Large intestine (tissue), 12 donors: ENCODE measurements at places on chromosomes 5 and 9.
A peak's percentile ranks its signal among the peaks of the same experiment; 100 is the strongest.

DNA sequence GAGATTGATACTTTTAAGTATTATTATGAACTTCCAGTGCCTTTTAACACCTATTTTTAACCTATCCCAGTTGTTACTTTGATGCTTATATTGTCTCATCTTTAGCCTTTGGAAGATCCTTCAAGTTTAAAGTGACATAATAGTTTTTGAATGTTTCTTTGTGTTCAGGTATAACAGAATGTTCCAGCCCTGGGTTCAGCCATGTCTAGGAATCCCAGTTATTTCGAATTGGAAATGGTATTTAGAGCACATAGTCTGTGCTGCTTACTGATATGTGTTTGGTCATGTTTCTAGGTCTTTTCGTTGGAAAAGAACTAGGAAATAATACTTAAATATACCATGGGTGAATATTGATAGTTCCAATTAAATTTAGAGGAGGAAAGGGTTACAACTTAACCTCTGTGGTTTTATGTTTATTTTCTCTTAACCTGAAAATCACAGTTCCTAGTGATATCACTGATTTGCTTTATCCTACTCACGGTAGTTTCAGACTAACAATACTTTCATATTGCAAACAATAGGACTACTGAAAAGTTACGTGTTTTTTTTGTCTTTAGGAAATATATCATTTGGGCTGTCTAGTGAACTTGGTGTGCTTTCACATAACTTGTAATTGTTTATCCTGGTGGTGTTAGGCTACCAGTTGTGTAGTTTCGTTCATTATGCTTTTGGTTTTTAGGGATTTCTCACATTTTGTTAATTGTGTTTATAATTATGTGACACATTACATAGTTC, 37.8 kb downstream of the UHRF2 start:
- H3K4me3 ChIP-seq = no peak overlapping the region
- no peak overlapping the region for H3K27ac ChIP-seq
- H3K27me3 ChIP-seq = no peaks in the 10 kb centered on the region
- no peaks in the 10 kb centered on the region for H3K4me1 ChIP-seq
- H3K36me3 ChIP-seq = peaks cover 5% of the 10 kb centered on the region

GRCh38 chr5:154791535-154791934, 36.4 kb downstream of the LARP1 start:
- H3K27me3 ChIP-seq = no peaks in the 10 kb centered on the region
- H3K4me3 ChIP-seq = no peak overlapping the region
- H3K4me1 ChIP-seq = peaks cover 10% of the 10 kb centered on the region
- peaks cover 51% of the 10 kb centered on the region for H3K36me3 ChIP-seq

DNA sequence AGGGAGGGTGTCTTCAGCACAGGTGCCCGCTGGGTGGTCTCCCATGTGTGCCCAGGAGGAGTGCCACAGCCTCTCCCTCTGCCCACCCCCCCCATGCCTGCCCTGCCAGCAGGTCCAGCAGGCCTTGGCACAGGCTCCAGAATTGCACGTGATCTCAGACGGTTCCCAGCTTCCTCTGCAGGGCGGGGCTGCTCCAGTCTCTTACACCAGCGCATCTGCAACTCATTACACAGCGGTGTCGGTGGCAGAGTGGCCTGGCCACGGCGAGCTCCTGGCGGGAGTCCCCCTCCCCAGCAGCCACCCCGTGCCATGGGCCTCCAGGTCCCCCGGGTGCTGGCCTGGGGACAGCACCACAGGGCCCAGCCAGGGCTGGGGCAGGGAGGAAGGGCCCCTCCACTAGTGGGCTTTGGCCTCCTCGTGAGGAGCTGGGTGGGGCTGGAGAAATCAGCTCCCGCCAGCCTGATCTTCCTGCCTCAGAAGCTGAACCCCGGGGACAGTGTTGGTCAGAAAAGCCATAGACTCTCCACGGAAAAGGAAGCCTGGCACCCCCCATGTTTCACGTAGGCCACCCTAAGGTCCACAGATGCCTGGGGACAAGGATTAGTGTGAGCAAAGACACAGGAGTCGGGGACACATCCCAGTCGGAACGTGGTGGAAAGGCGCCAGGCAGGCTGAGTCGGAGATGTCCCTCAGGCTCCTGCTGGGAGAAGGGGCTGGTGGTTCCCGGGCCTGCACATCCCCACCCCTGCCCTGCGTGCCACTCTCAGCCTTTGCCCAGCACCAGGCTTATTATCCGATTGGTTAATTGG, 40.2 kb downstream of the RXRA start:
- H3K27me3 ChIP-seq = no peaks in the 10 kb centered on the region
- H3K4me1 ChIP-seq = peaks cover 62% of the 10 kb centered on the region
- peaks cover 4% of the 10 kb centered on the region for H3K36me3 ChIP-seq

- H3K4me1 ChIP-seq = no peaks in the 10 kb centered on the region
- H3K27me3 ChIP-seq = no peaks in the 10 kb centered on the region
- H3K27ac ChIP-seq = no peak overlapping the region
- no peaks in the 10 kb centered on the region for H3K36me3 ChIP-seq
- no peak for DNase-seq
- no peak overlapping the region for H3K4me3 ChIP-seq
Observed at GRCh38 chr5:60538955-60539866, 160.8 kb downstream of the DEPDC1B start.

- no peak overlapping the region for H3K4me3 ChIP-seq
- no peak for DNase-seq
- H3K27ac ChIP-seq = no peak overlapping the region
- no peaks in the 10 kb centered on the region for H3K27me3 ChIP-seq
- H3K4me1 ChIP-seq = peaks cover 10% of the 10 kb centered on the region
Observed at GRCh38 chr5:138029944-138030343, 2.9 kb downstream of the FAM13B start.

- H3K27me3 ChIP-seq = no peaks in the 10 kb centered on the region
- no peaks in the 10 kb centered on the region for H3K4me1 ChIP-seq
- H3K4me3 ChIP-seq = no peak overlapping the region
- DNase-seq = no peak
- no peaks in the 10 kb centered on the region for H3K36me3 ChIP-seq
Observed at GRCh38 chr5:8446179-8446578, 577.2 kb downstream of the MTRR start.

DNA sequence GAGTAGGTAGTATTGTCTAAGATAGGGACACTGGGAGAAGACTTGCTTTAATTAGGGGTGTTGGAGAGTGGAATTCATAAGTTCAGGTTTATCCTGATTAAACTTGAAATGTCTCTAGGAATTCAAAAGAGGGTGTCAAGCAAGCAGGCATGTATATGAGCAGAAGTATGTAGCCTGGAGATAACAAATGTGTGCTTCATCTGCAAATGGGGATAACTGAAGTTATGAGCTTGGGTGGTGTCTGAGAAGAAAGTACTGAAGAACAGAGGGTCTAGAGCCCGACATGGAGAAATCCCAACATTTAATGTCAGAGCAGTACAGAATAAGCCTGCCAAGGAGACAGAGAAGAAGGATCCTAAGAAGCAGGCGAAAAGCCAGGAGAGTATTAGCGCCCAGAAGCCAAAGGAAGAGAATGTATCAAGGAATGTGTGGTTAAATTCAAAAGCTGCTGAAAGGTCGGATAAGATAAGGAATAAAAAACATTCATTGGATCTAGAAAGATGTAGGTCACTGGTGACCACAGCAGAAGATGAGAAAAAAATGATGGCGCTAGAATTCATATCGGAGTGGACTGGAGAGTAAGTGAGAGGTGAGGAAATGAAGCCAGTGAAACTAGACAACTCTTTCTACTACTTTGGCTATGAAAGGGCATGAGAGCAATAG, 401.5 kb upstream of the PIK3R1 start:
- H3K4me1 ChIP-seq = peaks cover 11% of the 10 kb centered on the region
- no peak overlapping the region for H3K4me3 ChIP-seq
- no peaks in the 10 kb centered on the region for H3K36me3 ChIP-seq
- no peak for DNase-seq

- DNase-seq = no peak
- no peak overlapping the region for H3K27ac ChIP-seq
- no peaks in the 10 kb centered on the region for H3K36me3 ChIP-seq
- peaks cover 4% of the 10 kb centered on the region for H3K27me3 ChIP-seq
- H3K4me1 ChIP-seq = no peaks in the 10 kb centered on the region
- no peak overlapping the region for H3K4me3 ChIP-seq
Observed at GRCh38 chr9:108645520-108645919, 210.3 kb downstream of the ACTL7B start.

DNA sequence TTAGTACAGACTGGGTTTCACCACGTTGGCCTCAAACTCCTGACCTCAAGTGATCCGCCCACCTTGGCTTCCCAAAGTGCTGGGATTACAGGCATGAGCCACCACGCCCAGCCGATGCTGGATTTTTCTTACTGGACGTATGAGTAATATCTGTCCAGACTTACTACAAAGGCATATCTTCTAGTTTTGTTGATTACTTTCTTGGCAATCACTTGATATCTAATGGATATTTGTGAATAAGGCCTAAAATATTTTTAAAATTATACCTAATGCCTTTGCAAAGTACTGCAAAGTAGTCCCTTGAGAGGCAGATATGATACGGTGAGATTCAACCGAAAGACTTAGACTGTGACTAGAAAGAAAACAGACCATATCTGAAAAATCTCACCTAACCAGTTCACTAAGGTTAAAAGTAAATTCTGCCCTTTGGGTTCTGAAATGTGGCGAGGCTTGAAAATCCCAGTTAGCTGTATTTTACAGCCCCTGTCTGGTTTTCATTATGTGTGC, 152.1 kb downstream of the GNAQ start:
- peak; percentile 74 for DNase-seq
- H3K4me1 ChIP-seq = peaks cover 29% of the 10 kb centered on the region
- H3K27me3 ChIP-seq = no peaks in the 10 kb centered on the region
- peak overlapping the region; percentile 68 for H3K27ac ChIP-seq
- no peak overlapping the region for H3K4me3 ChIP-seq
- no peaks in the 10 kb centered on the region for H3K36me3 ChIP-seq

GRCh38 chr9:89491694-89492093, 6.2 kb downstream of the SEMA4D start:
- H3K4me3 ChIP-seq = no peak overlapping the region
- no peaks in the 10 kb centered on the region for H3K36me3 ChIP-seq
- no peaks in the 10 kb centered on the region for H3K27me3 ChIP-seq
- no peak overlapping the region for H3K27ac ChIP-seq

DNA sequence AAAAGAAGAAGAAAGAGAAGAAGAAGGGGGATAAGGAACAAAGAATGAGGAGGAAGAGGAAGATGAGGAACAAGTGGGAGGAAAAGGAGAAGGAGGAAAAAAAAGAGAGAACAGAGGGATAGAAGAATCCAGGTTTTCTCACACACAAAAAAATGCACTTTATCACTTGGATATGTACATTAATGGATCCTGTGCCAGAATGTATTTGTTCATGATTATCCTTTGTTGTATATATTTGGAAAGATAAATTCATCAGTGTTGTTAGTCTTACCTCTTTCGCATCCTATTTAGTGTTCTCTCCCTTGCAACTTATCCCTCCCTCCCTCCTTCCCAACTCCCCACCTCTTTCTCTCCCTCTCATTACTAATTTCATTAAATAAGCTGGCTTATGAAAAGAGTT, 298.8 kb downstream of the SLCO4C1 start:
- no peaks in the 10 kb centered on the region for H3K27me3 ChIP-seq
- no peak overlapping the region for H3K27ac ChIP-seq
- H3K4me1 ChIP-seq = peaks cover 15% of the 10 kb centered on the region
- H3K36me3 ChIP-seq = no peaks in the 10 kb centered on the region

DNA sequence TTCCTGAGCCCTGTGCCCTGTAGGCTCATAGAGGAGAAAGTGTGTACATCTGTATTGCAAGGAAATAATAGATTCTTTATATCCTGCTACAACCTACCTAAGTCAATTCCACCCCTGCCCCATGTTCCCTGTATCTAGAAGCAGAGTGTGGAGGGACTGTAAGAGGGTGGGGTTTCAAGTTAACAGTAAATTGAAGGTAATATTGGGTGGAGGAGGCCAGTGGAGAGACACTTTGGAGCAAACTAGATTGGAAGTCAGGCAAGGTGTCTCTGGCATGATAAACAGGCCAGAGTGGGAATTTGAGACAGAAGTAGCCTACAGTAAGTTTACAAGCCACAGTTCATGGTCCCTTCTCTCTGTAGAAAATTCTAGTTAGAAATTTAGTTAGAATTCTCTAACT, 2.3 kb upstream of the HEMGN start:
- no peaks in the 10 kb centered on the region for H3K4me1 ChIP-seq
- DNase-seq = no peak
- no peaks in the 10 kb centered on the region for H3K36me3 ChIP-seq

GRCh38 chr5:73955271-73955846, 329.4 kb downstream of the ARHGEF28 start:
- H3K4me3 ChIP-seq = no peak overlapping the region
- H3K27ac ChIP-seq = no peak overlapping the region
- DNase-seq = no peak
- H3K27me3 ChIP-seq = no peaks in the 10 kb centered on the region
- H3K36me3 ChIP-seq = no peaks in the 10 kb centered on the region
- H3K4me1 ChIP-seq = no peaks in the 10 kb centered on the region

GRCh38 chr5:116291271-116291670, 206.4 kb downstream of the COMMD10 start:
- H3K27ac ChIP-seq = no peak overlapping the region
- H3K36me3 ChIP-seq = peaks cover 8% of the 10 kb centered on the region
- H3K27me3 ChIP-seq = no peaks in the 10 kb centered on the region
- H3K4me3 ChIP-seq = no peak overlapping the region
- DNase-seq = no peak

- H3K4me3 ChIP-seq = peak overlapping the region; percentile 87
- peaks cover 7% of the 10 kb centered on the region for H3K4me1 ChIP-seq
- H3K36me3 ChIP-seq = peaks cover 11% of the 10 kb centered on the region
Observed at GRCh38 chr5:134371834-134372340, 518 bp downstream of the UBE2B start.

DNA sequence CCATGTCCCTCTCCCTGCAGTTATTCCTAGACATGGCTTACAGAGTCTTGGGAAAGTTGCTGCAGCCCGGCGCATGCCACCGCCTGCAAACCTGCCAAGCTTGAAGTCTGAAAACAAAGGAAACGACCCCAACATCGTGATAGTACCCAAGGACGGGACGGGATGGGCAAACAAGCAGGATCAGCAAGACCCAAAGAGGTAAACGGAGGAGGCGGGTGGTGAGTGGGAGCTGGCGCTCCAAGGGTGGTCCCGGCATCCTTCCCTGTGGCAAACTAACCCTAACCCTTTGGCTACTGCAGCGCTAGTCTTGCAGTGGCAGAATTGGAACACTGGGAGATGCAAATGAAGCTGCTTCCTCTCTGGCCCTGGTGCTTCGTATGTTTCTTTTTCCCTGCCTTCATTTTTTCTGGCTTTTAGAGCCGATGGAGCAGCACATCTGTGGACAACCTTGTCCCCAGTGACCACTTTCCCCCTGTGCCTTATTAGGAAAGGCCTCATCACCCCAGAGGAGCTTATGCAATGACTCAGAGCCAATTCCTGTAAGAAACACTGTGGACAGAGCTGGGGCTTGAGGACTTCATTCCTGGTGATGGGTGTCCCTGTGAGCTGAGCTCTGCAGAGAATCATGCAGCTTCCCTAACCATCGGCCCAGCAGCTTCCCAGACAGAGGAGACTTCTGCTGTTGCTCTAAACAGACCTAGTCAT, 38.9 kb downstream of the PRRC2B start:
- H3K27me3 ChIP-seq = no peaks in the 10 kb centered on the region
- H3K36me3 ChIP-seq = peaks cover 67% of the 10 kb centered on the region
- H3K4me1 ChIP-seq = peaks cover 3% of the 10 kb centered on the region

GRCh38 chr5:65066387-65067146, 297.8 kb downstream of the CWC27 start:
- no peaks in the 10 kb centered on the region for H3K27me3 ChIP-seq
- no peak for DNase-seq
- H3K4me1 ChIP-seq = no peaks in the 10 kb centered on the region
- H3K36me3 ChIP-seq = no peaks in the 10 kb centered on the region
- H3K4me3 ChIP-seq = no peak overlapping the region
- no peak overlapping the region for H3K27ac ChIP-seq

GRCh38 chr5:116459301-116459700, 115.3 kb downstream of the SEMA6A start:
- no peak for DNase-seq
- H3K4me3 ChIP-seq = no peak overlapping the region
- H3K27me3 ChIP-seq = no peaks in the 10 kb centered on the region
- no peaks in the 10 kb centered on the region for H3K4me1 ChIP-seq
- no peak overlapping the region for H3K27ac ChIP-seq
